HTR-8/SVneo (cell line): ENCODE measurements at places on chromosomes 6 and 20.

DNA sequence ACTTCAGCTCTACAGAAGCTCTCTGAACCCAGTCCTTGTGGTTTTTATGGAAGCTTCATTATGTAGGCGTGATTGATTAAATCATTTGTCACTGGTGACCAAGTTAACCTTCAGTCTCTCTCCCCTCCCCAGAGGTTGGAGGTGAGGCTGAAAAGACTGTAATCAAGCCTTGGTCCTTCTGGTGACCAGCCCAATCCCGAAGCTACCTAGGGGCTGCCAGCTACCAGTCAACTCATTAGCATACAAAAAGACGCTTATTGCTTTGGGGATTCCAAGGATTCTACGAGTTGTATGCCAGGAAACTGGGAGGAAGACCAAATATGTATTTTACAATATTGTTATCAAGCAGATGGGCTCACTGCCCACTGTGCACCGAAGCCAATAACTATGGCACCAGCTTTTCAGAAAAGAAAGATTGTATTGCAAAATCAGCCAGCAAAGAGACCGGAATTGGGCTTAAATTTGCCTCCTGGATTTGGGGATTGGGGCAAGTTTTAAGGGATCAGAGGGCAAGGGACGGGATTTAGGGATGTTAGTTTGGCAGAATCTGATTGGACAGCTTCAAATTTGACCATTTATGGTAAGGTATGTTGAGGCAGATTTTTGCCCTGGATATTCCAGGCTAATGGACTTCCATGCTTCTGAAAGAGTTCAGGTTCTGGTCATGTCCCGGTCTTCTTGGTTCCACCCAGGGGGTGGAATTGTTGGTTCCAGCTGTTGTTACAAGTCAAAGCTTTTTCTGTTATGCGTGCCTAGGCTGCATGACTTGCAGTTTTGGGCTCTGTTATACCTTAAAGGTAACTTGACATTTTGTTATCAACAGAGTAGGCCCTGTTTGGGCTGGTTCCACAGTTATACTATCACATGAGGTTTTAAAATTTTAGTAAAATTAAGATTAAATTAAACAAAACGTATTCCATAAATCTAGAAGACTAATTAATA is 167.4 kb downstream of the COL9A1 start:
- DNase-seq = no peak

DNA sequence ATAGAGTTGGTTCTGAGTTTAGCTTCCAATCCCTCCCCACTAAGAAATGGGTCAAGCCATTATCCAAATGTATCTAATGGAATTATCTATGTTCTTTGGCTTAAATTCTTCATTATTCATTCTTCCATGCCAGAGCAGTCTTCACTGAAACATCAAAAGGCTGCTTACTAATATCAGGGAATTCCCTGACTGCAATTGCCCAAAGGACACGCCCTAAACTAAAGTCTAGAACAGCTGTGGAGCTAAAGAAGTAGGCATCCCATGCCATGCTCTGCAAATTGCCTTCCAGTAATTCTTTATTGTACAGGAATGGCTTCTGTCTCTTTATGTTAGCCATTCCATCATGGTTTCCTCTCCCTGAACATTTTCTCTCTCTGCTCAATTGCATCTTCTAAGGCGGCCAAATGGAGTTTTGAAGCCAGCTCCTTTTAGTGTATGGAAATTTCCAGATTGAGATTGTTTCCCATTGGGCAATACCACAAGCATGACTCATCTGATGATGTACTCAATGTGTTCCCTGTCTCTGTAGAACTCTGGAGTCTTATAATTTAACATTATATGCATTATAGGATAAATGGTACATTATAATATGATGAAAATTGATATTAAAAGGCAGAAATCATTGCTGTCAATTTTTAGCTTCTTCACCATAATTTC is 28.8 kb upstream of the TSHZ2 start:
- no peak for DNase-seq

GRCh38 chr20:19071446-19071725 is 141.1 kb upstream of the SLC24A3 start:
- no peak for DNase-seq

- DNase-seq = peak; percentile 34
These were observed 113.2 kb downstream of the EDN1 start for GRCh38 chr6:12403201-12403826.

DNA sequence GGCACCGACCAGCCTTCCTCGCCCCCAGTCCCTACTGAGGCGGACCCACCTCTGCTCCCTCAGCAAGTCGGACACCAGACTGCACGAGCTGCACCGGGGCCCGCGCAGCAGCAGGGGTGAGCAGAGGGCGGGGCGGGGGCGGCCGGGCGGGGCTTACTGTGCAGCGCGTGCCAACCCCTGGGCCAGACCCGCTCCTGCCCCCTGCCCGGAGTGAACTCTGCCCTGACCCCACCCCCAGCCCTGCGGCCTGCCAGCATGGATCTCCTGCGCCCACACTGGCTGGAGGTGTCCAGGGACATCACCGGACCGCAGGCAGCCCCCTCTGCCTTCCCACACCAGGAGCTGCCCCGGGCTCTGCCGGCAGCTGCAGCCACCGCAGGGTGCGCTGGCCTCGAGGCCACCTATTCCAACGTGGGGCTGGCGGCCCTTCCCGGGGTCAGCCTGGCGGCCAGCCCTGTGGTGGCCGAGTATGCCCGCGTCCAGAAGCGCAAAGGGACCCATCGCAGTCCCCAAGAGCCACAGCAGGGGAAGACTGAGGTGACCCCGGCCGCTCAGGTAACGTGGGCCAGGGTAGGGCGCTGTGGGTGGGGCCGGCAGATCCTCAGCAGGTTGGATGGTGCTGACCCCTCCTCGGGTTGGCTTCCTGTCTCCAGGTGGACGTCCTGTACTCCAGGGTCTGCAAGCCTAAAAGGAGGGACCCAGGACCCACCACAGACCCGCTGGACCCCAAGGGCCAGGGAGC is 1.5 kb upstream of the SLC2A4RG start:
- no peak for DNase-seq

- no peak for DNase-seq
These were observed 579.6 kb upstream of the MAN1A1 start for GRCh38 chr6:119929121-119929520.

- DNase-seq = no peak
These were observed 111.6 kb downstream of the TBC1D32 start for GRCh38 chr6:121222656-121223055.

DNA sequence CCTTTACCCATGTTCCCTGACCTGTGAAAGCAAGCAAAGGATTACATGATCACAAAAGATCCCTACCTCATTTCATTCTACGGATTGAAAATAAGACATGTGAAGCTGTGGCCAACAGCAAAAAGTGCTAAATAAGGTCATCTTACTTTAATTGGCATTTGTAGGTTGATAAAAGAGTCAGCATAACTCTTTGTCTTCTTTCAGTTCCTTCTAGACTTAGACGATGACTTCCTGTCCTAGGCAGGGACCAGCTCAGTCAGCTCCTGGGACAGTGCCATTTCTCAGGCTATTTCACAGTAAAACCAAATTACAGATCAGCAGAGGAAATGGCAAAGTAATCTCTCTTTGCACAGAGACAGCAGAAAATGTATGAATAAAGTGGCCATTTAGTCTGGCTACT is 480.7 kb downstream of the RFPL4B start:
- DNase-seq = no peak

- DNase-seq = no peak
These were observed 50.4 kb downstream of the PDE7B start for GRCh38 chr6:135901774-135902524.

DNA sequence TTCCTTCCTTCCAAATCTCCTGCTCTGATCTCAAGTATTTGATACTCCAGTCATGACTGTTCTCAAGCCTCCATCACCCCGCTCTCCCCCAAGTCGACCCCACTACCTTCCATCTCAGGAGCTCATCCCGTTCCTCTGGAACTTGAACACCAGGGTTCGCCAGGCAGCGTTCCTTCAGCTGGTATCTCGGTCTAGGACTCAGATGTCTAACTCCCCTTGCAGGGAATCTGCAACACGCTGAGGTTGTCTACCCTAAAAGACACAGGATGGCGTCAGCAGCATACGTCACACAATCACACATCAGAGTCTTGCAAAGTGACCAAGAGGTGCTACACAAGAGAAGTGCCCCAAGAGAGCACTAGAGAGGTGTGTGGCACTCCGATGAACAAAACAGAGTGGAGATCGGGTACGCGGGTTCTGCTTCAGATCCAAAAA is 706 bp downstream of the ZNF184 start:
- DNase-seq = peak; percentile 62

GRCh38 chr6:6661191-6661590 is 72.7 kb downstream of the LY86 start:
- no peak for DNase-seq

DNA sequence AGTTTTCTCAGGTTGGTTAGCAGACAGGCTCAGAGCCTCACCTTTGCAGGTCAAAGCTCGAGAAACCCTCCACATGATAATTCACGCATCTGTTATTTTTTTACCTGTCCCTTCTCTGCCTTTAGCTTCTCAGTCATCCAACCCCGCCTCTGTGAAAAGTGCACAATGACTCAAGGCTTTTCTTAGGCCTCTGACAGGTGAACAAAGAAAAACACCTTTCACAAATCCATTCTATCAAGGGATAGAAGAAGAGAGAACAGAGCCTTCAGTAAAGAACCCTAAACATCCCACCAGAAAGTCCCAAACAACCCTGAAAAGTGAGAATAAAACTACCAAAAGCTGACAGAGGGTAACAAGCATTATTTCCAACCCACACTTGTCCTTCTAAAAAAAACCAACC is 178.2 kb downstream of the GJA10 start:
- no peak for DNase-seq

DNA sequence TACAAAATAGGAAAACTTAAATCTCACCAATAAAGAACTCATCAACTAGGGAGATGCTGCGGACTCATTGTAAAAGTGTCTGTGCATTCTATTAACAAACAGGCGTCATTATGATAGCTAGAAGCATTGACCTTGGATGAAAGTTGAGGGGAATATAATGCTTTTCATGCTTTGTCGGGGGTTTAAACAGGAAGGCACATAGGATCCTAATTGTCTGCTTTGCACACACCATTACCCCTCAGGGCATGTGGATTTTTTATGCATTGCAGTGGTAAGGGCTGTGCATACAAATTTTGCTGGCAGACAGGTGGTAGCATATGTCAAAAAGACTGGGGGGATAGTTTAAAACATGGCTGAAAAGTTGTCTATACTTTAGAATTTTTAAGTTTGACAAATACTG is 447.9 kb upstream of the PLCB4 start:
- no peak for DNase-seq

DNA sequence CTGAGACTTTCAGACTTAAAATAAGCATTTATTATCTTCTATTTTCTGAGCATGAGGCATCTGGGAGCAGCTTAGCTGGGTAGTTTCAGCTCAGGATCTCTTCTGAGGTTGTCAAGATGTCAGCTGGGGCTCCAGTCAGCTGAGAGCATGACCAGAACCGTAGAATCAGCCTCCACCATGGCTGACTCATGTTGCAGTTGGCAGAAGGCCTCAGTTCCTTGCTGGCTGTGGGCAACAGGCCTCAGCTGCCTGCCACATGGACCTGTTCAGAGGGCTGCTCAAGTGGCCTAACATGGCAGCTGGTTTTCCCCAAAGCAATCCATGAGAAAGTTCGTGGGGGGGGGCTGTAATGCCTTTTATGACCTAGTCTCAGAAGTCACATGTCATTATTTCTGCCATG is 142.3 kb downstream of the LY86 start:
- DNase-seq = no peak

DNA sequence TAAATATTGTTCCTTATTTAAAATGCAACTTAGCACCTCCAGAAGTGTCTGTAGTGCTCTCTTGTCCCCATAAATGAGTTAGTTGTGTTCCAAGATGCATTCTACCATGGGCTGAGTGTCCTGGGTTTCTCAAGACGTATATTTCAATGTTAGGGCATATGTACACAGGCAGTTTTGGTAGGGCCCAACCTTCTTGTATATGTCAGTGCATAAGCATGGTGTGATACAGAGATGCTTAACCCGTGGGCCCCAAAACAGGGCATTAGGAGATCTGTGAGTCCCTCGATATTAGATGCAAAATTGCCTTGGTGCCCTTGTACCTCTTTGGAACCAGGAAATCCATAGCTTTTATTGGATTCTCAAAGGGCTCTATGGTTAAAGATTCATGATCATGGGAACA is 91.5 kb upstream of the HIVEP1 start:
- no peak for DNase-seq

DNA sequence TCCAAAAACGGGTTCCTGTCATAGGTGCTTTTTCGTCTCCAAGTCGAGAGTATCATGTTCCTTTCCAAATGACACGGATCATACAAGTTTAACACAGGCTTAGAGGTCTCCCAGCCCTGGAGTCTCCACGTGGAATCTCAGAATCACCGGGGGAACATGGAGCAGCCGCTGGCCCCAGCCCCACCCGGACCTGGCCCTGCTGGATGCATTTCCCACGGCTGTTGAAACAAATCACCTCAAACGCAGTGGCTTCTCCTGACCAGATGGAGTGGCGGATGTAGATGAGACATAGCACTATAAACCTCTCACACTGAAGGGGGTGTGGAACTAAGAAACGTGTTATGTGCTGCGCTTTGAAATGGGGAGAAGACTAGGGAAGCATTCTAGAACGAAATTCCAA is 70.0 kb upstream of the FRMD1 start:
- DNase-seq = no peak

- DNase-seq = no peak
These were observed 120.5 kb downstream of the MAP3K7 start for GRCh38 chr6:90466154-90466940.

DNA sequence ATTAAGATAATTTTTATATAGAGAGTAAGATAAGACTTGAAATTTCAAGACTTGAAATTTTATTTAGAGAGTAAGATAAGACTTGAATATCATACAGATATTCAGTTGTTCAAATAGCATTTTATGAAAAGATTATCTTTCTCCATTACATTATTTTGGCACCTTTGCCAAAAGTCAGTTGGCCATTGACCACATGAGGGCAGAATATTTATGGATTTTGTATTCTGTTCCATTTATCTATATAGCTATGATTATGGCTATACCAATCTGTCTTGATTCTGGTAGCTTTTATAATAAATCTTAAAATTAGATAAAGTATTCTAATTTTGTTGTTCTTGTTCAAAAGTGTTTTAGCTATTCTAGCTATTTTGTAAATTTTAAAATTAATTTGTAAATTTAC is 537.9 kb upstream of the GJE1 start:
- no peak for DNase-seq

DNA sequence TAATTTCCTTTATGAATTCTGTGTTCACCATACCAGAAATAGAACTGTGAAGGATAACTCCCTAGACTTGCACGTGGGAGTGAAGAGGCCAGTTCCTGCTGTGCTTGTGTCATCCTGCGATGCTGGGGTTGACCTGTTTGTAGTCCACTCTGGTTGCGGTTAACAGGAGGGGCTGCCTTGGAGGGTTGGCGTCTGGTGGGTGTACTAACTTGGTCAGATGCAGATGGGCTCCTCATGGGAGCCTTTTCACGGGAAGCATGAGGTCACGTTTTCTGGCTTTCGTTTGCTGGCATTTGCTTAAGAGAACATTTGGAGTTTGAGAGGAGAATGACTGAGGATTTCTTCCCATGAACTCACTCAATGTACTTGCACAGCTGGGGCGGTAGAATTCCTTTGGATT is 41.2 kb downstream of the IGF2R start:
- no peak for DNase-seq

GRCh38 chr6:15369838-15370237 is 124.0 kb downstream of the JARID2 start:
- DNase-seq = no peak
